ENCODE measurements at places on chromosomes 2 and 18.

DNA sequence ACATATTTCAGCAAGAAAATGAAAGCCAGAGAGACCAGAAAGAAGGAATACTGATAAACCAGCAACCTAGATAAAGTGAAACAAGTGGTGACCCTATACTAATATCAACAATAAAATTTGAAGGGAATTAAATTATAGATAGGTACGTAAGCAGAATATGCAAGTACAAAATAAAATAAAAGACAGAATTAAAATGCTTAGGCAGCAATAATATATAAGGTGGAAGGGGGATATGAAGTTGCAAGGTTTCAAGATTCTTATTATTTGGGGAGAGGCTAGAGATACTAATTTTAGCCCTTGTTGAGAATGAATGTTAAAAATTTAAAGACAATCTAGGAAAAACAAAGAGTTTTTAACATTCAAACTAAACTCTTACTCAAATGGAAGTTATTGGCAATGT is 39.6 kb downstream of the HDLBP start:
- no peak for DNase-seq

- DNase-seq = no peak
These were observed 368.6 kb upstream of the SPRED2 start for GRCh38 chr2:65800998-65801397.

DNA sequence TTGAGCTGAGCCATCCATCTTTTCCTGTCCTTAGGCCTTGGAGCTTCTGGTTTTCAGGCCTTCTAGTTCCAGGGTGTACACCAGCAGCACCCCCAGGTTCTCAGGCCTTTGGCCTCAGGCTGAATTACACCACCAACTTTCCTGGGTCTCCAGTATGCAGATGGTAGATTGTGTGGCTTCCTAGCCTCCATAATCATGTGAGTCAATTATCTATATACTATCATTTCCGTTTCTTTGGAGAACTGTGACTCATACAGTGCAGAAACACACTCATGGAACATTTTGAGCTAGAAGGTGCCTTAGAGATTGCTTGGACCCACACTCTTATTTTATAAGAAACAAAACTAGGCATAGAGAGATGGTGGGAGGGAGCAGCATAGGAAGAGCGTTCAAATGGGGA is 167.4 kb downstream of the NCK2 start:
- DNase-seq = no peak

GRCh38 chr2:240745962-240746361 is 54.3 kb downstream of the AQP12A start:
- no peak for DNase-seq

GRCh38 chr2:222734703-222735014 is 63.2 kb downstream of the MOGAT1 start:
- no peak for DNase-seq

GRCh38 chr2:221532641-221533040 is 39.5 kb downstream of the EPHA4 start:
- DNase-seq = no peak

- no peak for DNase-seq
These were observed 265.5 kb downstream of the NAPG start for GRCh38 chr18:10791169-10791831.

DNA sequence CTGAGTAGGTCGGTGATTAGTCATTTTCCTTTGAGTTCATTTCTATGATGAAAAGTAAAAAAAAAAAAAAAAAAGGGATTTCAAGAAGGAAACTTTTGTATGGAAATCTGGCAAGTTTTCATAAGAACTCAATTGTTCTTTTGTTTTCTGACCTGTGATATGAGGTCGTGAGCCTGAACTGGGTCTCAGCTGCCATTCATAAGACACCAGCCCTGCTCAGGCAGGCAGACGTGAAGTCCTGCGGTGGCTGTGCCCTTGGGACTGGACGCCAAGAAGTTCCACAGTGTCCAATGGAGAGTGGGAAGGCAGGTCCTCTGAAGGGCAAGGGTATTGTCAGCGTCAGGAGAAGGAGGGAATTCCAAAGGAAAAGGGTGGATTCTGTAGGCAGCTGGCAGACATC is 183.9 kb downstream of the NCK2 start:
- DNase-seq = no peak

DNA sequence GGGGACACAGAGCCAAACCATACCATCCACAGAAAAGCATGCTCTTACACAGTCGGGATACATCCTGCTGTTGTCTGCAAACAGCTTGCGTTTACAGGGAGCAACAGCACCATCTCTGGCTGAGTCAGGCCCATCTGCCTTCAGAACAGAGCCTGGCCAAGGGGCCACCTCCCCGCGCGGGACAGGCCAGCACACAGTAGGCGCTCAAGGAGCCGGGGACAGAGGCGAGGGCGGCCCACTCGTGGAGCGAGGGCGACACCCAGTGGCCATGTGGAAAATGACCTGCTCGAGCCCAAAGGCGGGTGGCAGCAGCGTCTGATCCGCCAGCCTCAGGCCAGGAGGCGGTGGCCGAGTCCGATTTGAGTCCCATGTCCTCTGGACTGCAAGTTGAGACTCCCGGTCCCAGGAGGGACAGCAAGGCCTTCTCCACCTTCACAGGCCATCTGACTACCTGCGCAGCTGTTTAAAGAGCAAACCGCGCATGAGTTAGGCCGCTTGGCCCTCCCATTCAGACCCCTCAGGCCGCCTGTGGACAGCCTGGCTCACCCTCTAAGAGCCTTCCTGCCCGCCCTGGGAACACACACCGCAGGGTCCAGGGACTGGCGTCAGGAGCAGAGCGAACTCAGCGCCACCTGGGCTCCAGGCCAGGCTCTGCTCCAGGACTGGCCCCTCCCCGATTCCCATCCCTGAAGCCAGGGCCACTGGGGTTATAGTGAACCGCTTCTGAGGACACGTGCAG is 38.3 kb downstream of the TTC32 start:
- DNase-seq = peak; percentile 70

- DNase-seq = no peak
These were observed 62.7 kb upstream of the KLF7 start for GRCh38 chr2:207228402-207228801.

- DNase-seq = no peak
These were observed 34.9 kb downstream of the ANO7 start for GRCh38 chr2:241223211-241224017.

- no peak for DNase-seq
These were observed 67.3 kb downstream of the SH3RF3 start for GRCh38 chr2:109196081-109196875.

DNA sequence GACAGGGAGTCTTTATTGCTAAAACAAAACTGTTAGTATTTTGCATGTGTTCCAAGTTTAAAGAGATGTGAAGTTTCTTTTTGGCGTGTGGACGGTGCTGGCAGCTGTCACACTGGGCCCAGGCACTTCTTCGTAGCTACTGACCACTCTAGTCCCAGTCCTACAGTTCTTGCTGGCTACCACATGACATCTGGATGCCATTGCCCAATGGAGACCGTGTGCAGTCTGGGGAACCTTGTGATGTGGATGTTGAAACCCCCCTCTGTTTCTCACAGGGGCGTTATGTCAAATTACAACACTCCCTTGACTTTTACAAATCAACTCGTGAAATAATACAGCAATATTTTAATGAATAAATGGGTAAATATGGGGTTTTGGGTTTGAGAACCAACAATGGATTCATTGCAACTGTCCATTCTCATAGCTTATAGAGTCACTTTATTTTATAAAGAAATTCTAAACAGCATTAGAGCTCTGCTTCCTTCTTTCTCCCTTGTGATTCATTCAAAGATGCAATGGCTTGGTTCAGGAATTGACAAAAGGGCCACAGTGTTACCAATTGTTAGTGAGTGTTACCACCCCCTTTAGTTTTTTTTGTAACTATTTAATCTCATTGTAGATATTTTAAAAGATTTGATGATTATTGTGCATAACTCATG is 1.2 kb downstream of the GPD2 start:
- DNase-seq = peak; percentile 10

DNA sequence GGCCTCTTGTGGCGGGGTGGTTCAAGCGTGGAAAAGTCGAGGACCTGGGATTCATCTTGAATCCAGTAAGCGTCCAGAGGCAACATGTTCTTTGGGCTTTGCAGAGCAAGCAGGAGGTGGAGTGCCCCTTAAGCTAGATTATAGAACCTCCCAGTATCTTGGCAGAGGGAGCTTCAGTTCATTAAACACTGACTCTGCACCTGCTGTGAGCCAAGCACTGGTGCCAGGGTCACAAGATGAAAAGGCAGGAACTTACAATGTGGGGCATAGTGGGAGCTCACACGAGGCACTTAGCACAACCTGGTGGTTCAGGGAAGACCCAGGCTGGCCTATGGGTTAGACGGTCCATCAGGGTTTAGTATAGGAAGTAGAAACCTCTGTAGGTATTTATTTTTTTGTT is 7.4 kb upstream of the FZD5 start:
- DNase-seq = no peak

DNA sequence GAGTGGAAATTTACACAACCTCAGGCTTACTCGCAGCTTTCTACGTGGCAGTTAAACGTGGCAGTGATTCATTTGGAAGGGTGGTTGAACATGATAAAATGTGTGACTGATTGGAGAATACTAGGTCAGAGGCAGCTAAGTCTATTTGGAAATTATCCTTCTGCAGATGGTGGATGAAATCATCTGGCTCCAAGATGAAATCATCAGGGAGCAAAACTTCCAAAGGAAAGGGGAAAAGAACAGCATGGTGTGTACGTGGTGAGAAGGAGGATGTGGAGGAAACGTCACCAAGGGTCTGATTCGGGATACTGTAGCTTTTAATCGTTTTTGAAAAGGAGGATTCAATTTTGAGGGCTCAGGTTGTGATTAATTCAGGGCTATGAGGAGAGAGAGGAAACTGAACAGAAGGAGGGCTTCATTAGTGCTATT is 47.9 kb downstream of the COL3A1 start:
- DNase-seq = peak; percentile 87

GRCh38 chr2:105852066-105852465 is 107.4 kb downstream of the NCK2 start:
- DNase-seq = no peak

- DNase-seq = no peak
These were observed 22.1 kb upstream of the IGFBP5 start for GRCh38 chr2:216717491-216717901.

GRCh38 chr2:99338029-99338585 is 918 bp downstream of the EIF5B start:
- DNase-seq = no peak

- no peak for DNase-seq
These were observed 36.6 kb downstream of the RPL31 start for GRCh38 chr2:101038455-101039255.

DNA sequence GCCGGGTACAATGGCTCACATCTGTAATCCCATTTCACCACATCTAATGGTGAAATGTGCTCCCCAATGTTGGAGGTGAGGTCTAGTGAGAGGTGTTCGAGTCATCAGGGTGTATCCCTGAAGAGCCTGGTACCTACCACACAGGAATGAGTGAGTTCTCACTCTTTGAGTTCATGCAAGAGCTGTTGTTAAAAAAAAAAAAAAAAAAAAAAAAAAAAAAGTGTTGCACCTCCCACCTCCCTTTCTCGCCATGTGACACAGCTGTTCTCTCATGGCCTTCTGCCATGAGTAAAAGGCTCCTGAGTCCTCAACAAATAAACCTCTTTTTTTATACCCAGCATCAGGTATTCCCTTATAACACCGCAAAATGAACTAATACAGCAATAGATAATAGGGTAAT is 106.3 kb downstream of the C2orf74 start:
- DNase-seq = peak; percentile 4

- DNase-seq = peak; percentile 44
These were observed 761.6 kb downstream of the DSC3 start for GRCh38 chr18:30280861-30281470.

GRCh38 chr2:39107156-39107555 is 13.7 kb downstream of the SOS1 start:
- no peak for DNase-seq

DNA sequence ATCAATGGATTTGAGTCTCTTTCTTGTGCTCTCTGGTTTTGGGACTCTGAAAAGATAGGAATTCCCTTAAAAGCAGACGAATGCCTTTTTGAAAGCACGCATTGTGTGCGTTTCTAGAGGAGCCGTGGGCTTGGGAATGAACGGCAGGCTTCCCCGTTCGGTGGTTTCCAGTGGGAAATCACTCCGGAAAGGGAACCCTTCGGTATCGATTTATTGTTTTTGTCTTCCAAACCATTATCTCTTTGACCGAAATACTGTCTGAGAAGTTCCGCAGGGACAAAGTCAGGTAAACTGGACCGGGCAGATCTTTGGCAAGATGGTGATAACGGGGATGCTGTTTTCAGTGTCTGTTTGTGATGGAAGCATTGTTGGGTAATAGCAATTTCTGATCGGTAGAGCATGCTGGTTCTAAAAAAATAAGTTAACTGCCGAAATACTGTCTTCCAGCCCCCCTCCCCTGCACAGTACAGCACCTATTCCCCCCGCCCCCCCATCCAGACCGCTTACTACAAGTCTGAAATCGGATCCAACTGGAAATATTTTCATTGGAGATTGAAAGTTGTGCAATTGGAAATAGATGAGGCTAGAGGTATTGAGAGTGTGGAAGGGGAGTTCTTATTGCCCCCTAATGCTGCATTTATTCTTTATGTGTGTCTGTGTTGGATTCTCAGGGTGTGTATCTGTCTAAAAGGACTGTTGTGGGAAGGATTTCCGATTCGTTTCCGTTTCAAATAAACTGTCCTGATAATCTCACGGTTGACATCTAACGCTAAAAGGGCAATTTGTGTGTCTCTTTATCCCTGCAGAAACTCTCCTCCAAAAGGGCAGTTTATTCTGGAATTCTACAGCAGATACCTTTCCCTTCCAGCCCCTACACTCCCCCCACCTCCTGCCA is 635 bp downstream of the SETBP1 start:
- DNase-seq = no peak

GRCh38 chr18:7658701-7659100 is 91.6 kb downstream of the PTPRM start:
- no peak for DNase-seq

- no peak for DNase-seq
These were observed 3.6 kb upstream of the DOK6 start for GRCh38 chr18:69397096-69397495.

- DNase-seq = no peak
These were observed 33.2 kb downstream of the ANKRD29 start for GRCh38 chr18:23629444-23629946.

- DNase-seq = no peak
These were observed 272.0 kb downstream of the CYRIA start for GRCh38 chr2:16393500-16394071.

- no peak for DNase-seq
These were observed 1.3 kb downstream of the DCDC2C start for GRCh38 chr2:3704692-3705091.

GRCh38 chr2:118883792-118884191 is 36.3 kb upstream of the EN1 start:
- DNase-seq = no peak

All from hindlimb muscle (tissue), 1 donor.